ENCODE measurements at places on chromosomes 1 and 21. TPM values are rescaled to one million over a fixed set of nuclear protein-coding genes. Genes with fewer than 3 reads are reported as not detected.

GRCh38 chr1:100778748-100779147 is 59.2 kb downstream of the VCAM1 start:
- H3K4me1 ChIP-seq: no peaks in the 10 kb centered on the region
- no peak overlapping the region for H3K27ac ChIP-seq
- no peak overlapping the region for H3K4me3 ChIP-seq
- H3K27me3 ChIP-seq: no peaks in the 10 kb centered on the region
- H3K36me3 ChIP-seq: no peaks in the 10 kb centered on the region

- no peaks in the 10 kb centered on the region for H3K36me3 ChIP-seq
- no peak for DNase-seq
- no peaks in the 10 kb centered on the region for H3K4me1 ChIP-seq
- H3K27ac ChIP-seq: no peak overlapping the region
- no peak overlapping the region for H3K4me3 ChIP-seq
- no peaks in the 10 kb centered on the region for H3K27me3 ChIP-seq
These were observed 899.7 kb downstream of the ADGRL2 start for GRCh38 chr1:82700476-82700875.

GRCh38 chr1:1794999-1795398 is 16.7 kb upstream of the NADK start:
- no peaks in the 10 kb centered on the region for H3K27me3 ChIP-seq
- no peaks in the 10 kb centered on the region for H3K4me1 ChIP-seq
- no peak for DNase-seq
- no peak overlapping the region for H3K4me3 ChIP-seq

DNA sequence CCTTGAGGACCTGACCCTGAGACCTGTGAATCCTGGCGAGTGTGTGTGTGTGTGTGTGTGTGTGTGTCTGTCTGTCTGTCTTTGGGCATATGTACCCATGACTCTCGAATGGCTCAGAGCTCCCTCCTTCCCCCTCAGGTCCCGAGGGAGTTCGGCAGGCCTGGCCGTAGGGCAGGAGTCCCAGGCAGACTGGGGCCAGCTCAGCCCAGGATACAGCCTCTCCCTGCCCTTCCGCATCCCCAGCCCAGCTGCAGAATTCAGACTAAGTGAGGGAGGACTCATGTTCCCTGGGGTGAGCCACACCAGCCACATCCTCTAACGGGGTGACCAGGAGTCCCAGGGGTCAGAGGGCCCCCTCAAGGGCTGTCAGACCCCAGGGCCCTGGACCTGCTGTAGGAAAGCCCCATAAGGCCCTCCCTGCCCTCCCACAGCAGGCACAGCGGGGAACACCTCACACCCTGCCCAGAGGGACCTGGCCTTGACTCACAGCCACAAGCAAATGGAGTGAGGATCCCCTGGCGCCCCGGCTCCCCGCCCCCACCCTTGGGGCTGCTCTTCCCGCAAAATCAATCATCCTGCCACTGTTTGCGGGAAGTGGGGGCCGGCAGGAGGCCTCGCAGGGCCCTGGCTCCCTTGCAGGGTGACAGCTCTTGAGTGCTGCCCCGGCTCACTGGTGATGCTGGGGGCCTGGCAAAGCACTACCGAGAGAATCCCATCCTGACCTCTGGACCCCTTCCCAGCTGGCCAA is 101.7 kb upstream of the CASZ1 start:
- H3K27me3 ChIP-seq: no peaks in the 10 kb centered on the region
- no peaks in the 10 kb centered on the region for H3K4me1 ChIP-seq
- no peak overlapping the region for H3K4me3 ChIP-seq
- H3K36me3 ChIP-seq: no peaks in the 10 kb centered on the region

GRCh38 chr1:117372863-117373412 is 5.7 kb downstream of the MAN1A2 start:
- H3K4me1 ChIP-seq: peaks cover 2% of the 10 kb centered on the region
- H3K27ac ChIP-seq: no peak overlapping the region
- H3K27me3 ChIP-seq: no peaks in the 10 kb centered on the region
- peak; percentile 34 for DNase-seq
- no peak overlapping the region for H3K4me3 ChIP-seq
- no peaks in the 10 kb centered on the region for H3K36me3 ChIP-seq

Gene ST6GALNAC5
- 3.4 TPM for total RNA-seq

Gene LCE1E
- not detected for total RNA-seq

DNA sequence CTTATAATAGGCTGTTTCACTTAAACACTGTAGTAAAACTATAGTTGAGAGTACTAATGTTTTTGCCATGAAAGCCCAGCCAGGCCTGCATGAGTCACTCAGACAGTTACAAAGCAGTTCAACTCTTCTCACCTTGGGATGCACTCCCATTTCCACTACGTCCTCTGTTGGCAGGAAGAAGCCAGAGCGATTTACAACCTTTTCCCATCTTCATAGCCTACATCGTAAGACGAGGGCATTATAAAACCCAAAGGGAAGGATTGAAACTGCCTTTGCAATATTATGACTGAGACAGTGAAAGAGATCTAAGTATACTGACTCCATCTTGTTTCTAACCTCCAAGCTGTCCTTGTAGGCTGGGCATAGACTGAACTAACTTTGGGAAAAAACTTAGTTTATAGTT is 71.8 kb upstream of the CSF1 start:
- no peak overlapping the region for H3K27ac ChIP-seq
- H3K36me3 ChIP-seq: no peaks in the 10 kb centered on the region
- H3K4me1 ChIP-seq: peaks cover 4% of the 10 kb centered on the region
- DNase-seq: peak; percentile 77

Gene TMED5
- total RNA-seq: 20.1 TPM

DNA sequence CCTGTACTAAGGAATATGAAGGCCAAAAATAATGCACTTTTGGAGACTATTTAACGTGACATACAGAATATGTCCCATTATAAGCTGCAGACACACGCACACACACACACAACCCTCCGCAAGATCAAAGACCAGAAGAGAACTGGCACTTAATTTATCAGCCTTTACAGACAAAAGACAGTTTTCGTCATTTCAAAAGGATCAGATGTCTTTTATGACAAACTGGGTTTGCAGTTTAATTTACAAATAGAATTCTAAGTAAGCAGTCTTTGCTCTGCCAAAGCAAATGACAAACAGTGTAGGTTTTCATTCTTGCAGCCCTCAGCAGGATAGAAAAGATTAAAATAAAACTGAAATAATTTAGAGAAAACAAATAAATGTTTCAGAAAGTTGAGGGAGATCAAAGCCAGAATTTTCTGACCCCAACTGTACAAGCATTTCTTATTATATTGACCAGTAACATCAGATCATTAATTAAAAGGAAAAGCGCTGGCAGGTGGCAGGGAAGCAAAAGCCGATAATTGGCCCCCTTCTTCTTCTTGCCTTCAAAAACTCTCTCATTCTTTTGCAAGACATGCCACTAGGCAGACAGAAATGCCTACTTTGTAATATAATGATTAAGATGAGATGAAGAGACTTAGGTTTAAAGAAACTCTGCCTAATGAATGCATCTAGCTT is 169.0 kb downstream of the DENND1B start:
- H3K4me1 ChIP-seq: no peaks in the 10 kb centered on the region
- no peaks in the 10 kb centered on the region for H3K27me3 ChIP-seq
- no peak overlapping the region for H3K27ac ChIP-seq
- H3K4me3 ChIP-seq: no peak overlapping the region
- H3K36me3 ChIP-seq: no peaks in the 10 kb centered on the region
- DNase-seq: no peak

- no peaks in the 10 kb centered on the region for H3K27me3 ChIP-seq
- no peaks in the 10 kb centered on the region for H3K36me3 ChIP-seq
- no peaks in the 10 kb centered on the region for H3K4me1 ChIP-seq
- no peak overlapping the region for H3K27ac ChIP-seq
These were observed 151.6 kb downstream of the GRIK3 start for GRCh38 chr1:36882536-36883285.

DNA sequence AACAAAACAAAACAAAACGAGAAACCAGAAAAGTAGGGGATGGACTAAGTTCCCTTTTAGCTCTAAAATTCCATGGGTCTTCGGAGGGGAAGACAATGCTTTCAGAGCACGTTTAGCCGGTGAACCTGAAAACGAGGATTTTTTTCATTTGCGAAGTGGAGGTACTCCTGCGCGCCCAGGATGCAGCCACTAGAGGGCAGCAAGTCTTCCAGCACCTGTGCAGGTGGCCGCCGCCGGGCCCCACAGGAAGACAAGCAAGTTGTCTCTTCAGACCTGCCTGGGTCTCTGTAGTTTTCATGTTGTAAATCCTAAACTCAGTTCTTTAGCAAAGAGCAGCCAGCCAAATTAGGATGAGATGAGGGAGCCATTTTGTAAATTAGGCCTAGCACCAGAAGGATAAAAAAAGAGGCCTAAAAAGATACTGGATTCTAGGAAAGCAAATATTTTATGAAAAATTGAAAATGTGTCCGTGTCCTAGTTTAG is 17.7 kb upstream of the SNX27 start:
- no peaks in the 10 kb centered on the region for H3K36me3 ChIP-seq
- no peaks in the 10 kb centered on the region for H3K4me1 ChIP-seq
- H3K4me3 ChIP-seq: no peak overlapping the region
- no peak overlapping the region for H3K27ac ChIP-seq
- DNase-seq: no peak
- no peaks in the 10 kb centered on the region for H3K27me3 ChIP-seq

Gene OSCP1
- 9.4 TPM for total RNA-seq

- no peak for DNase-seq
- H3K36me3 ChIP-seq: no peaks in the 10 kb centered on the region
- no peak overlapping the region for H3K27ac ChIP-seq
- no peaks in the 10 kb centered on the region for H3K27me3 ChIP-seq
- no peak overlapping the region for H3K4me3 ChIP-seq
These were observed 395.4 kb downstream of the NTNG1 start for GRCh38 chr1:107536266-107536665.

Gene CTH
- total RNA-seq: 2.7 TPM

Gene MATN1
- 0.56 TPM for total RNA-seq
